ENCODE measurements at places on chromosomes 2 and 18.

DNA sequence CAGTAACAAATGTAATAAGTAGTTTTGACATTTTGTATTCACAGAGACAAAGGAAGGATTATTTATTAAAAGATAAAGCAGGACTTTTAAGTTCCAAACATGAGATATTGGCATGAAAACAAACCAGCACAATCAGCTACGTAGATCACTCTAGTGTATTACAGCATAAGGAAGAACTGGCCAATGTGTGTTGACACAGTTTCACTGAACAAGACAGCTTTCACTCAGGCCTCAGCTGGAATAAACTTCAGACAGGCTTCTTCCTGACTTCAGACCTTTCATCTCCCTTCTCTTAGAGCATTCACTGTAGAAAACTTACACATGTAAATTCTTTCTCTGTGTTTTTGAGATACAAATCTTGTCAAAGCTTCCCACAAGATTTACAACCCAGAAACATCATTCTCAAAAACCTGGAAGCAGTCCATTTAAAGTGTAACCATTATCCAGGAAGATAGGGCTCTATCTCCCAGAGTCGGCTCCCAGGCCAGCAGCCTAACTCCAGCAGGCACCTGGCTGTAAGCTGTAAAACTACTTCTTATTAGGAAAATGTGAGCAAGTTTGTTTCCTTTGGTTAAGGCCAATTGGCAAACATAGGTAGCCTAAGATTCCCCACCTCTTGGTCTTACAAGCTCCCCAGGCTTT, 768.3 kb upstream of the CDH7 start:
- DNase-seq: no peak

DNA sequence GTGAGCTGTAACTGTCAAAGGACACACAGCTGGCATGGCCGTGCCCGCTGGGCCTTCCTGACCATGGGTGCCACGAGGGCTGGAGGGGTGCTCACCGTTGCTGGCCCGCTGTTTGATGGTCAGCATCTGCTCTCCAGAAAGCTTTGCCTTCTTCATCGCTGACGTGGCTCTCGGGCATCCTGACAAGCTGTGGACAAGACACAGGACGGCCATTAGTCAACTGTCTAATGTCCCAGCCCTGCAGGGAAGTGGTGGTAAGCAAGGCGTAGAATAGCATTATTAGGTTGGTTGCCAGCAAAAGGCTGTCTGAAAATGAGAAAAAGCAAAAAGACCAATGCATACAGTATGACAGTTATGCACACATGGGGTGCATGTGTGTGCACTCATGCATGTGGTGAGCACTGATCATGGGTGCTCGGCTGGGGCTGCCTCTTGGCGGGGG, 64.7 kb upstream of the PXDN start:
- no peak for DNase-seq

DNA sequence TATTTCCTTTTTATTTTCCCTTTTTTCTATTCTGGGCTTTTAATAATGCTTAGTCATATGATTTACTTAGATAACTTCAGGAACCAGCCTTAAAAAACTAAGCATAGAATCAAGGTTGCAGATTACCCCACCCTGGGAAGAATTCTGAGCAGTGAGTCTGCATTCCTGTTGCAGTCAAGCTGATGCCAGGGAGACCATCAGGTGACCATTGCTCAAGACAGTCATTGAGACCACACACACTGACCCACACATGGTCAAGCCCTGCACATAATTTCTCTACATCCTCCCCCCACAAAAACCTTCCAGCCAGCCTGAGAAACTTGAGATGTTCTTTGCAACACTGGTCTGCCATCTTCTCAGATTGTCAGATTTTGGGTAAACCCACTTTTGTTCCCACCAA, 83.9 kb downstream of the SH3YL1 start:
- DNase-seq: no peak

- DNase-seq: no peak
These were observed 32.4 kb upstream of the DSC1 start for GRCh38 chr18:31195063-31195462.

- no peak for DNase-seq
These were observed 6.3 kb upstream of the CTAGE1 start for GRCh38 chr18:22423878-22424564.

DNA sequence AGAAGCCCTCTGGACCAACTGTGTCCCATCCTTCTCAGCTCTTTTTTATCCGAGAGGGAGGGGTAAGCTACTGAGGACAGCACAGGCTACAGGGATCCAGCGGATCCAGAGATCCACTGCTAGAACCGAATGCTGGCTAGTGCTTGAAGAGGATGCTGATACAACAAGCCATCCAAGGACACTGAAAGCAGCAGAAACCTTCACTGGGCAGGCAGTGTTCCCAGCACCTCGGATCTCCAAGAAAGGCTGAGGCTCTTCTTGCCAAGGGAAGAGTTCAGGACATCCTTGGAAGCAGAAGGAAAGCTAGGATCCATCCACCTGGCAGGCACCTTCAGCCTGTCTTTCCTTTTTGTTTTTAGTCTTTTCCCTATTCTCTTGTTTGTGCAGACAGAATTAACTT, 13.2 kb upstream of the FHOD3 start:
- DNase-seq: no peak

- DNase-seq: no peak
These were observed 69.5 kb downstream of the HNRNPLL start for GRCh38 chr2:38533180-38533579.

GRCh38 chr2:182077023-182077422, 91.4 kb downstream of the PPP1R1C start:
- DNase-seq: no peak

GRCh38 chr2:3102081-3102921, 275.3 kb downstream of the EIPR1 start:
- no peak for DNase-seq

DNA sequence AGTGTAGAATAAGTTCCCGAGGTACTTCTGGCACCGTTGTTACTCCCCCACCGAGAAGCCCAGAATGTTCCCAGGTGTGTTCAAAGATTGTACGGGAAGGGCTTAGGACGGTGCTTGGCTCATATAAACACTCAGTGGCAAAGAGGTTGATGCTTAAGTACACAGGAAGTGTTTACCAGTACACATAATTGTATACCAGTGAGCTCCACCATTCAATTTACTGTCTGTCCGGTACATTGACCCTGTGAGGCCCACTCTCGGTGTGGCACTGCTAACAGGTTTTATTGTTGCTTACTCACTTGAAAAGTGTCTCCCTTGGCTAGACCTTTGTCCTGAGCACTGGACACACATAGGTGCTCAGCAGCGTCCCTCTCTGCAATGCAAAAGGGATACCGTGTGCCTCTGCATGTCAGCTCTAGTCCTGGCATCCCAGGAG, 191.0 kb downstream of the NEDD4L start:
- DNase-seq: no peak

DNA sequence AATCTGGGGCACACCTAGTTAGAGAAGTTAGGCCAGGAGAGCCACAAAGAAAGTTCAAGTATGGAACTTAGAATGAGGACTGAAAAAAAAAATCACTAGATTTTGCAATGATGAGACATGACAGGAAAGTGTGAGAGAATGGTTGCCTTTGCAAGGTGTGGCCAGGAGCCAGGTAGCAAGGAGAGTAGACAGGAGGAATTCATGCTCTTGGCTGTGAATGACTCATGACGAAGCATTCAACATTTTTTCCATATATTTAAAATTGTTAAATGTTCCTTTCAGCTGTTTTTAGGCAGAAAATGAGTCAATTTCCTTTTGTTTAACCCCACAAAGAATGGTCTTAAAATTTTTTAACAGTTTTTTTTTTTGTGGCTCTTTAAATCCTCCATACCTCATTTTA, 636.9 kb downstream of the PLCL1 start:
- DNase-seq: no peak

GRCh38 chr2:9627310-9627709, 3.5 kb downstream of the YWHAQ start:
- no peak for DNase-seq

DNA sequence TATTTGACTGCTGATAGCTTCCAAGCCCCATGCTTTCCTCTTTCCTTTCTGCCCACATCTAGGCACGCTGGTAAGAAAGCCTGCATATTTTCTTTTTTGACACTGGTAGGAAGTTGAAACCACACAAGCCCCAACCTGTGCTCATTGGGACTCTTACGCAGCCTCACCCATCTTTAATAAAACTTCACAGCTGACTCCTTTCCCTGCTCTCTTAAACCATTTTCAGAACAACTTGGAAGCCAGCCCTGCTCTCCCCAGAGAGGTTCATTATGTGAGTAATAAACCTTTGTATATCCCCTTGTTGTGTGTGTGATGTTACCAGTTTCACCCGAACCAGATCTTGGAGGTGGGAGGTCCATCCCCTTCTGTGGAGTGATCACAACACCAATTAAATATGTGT, 268.4 kb downstream of the GPD2 start:
- no peak for DNase-seq

DNA sequence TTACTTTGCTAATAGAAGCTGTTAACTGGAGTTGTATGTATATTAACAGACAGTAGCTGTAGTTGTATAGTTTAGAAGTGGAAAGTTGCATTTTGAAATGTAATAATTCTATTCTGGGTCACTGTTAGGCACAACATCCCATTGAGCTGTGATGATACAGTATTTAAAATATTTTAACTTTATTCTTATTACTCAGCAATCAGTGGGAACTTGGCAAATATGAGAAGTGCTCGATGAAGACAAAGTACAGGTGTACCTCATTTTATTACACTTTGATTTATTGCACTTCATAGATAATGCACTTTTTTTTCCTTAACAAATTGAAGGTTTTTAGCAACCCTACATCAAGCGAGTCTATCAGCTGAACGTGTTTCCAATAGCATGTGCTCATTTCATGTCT, 8.6 kb downstream of the DNAJC10 start:
- DNase-seq: no peak

DNA sequence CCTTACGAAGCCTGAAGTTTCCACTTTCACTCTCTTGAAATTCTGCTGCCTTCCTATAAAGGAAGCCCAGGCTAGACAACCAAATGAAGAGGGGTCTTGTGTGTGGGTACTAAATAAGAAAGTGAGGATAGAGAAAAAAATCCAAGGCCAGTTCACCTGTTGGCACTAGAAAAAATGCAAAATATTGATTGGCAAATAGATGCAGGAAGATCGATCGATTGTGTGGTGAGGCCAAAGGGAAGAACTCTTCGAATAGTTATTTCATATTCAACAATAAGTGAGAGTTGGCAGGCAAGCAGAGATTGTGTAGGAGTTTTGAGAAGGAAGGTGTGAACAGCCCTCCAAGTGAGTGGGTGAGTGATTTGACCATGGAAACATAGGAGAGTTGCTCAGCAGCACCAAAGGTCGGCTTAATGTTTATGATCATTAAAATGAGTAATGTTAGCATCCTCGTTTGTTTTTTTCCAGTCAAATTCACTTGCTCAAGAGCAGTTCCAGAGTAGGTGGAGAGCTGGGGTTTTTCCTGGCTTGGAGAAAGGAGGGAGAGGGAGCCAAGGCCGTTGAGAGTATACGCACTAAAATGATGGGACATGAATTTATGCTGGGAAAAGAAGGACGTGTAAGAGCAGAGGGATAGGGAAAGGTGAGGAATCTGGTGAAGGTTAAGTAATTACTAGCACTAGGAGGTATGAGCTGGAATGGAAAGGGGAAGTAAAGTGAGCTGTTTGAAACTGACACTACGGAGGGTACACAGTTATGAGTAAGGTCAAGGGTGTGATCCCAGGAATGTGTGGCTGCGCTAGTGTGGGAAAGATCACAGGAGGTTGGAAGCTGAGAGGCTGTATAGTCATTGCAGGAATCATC, 1.1 kb upstream of the NAPG start:
- DNase-seq: no peak

DNA sequence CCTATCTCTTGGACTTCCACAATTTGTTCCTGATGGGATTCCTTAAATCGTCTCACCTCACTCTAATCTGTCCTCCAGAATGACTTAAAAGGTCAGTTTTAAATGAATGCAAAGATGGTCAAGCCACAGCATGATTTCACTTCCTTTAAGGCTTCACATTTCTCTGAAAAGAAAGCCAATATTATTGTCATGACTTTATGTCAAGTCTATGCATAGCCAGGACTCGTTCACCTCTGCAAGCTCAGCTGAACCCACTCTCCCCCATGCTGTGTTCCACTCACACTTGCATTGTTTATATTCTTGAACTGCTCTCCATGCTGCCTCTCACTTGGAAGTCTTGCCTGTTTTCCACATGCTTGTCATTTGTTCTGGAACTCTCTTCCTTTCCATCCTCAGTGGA, 298.4 kb upstream of the MMADHC start:
- no peak for DNase-seq

- no peak for DNase-seq
These were observed 55.3 kb upstream of the HK2 start for GRCh38 chr2:74778381-74779264.

- no peak for DNase-seq
These were observed 183.7 kb upstream of the LHCGR start for GRCh38 chr2:48939232-48939631.

DNA sequence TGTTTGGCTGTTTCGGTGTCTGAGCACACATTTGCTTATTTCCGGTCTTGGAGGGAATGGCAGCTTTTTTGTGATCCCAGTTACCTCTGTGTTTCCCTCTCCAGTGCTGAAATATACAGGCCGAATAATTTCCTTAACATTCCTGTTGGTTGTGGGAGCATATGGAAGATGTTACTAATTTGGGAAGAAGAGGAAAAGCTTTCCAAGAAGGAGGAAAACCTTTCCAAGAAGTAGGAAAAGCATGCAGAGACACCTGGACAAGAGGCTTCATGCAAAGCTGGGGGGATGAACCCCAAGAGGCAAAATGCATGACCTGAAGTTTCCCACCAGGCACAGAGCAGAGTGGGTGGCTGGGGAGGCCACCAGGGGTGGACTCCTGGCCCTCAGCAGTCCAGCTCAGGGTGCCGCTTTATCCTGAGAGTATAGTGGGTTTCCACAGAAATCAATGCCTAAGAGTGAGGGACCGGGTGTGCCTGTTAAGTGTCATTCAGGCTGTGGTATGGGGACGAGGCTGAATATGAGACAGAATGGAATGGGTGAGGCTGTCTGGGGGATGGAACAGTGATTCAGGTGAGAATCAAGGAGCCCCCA, 25.5 kb upstream of the GNAL start:
- DNase-seq: no peak

DNA sequence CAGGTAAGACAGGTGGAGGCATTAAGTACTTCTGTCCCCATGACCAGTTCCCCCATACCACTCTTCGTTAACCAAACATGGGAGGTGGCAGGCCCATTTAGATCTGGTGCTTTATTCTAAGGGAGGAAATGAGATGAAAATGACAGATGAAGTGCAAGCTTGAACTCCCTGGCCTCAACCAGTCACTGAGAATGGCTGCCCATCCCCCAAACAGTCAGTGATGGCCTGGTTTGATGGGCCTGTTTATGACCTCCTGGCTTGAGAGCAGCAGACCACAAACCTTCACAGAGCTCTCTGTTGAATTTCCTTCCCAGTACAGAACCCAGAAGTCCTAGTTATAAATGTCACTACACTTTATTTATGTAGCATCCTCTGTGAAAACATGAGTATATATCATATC, 31.1 kb downstream of the EPAS1 start:
- no peak for DNase-seq

- no peak for DNase-seq
These were observed 520.6 kb downstream of the METTL4 start for GRCh38 chr18:2050702-2051201.

GRCh38 chr2:191679818-191680600, 2.1 kb downstream of the NABP1 start:
- no peak for DNase-seq

GRCh38 chr2:1509271-1510065, 96.2 kb downstream of the TPO start:
- DNase-seq: no peak

GRCh38 chr18:31104444-31104843, 2.2 kb upstream of the DSC2 start:
- no peak for DNase-seq

GRCh38 chr2:166519391-166519962, 25.4 kb upstream of the SCN7A start:
- no peak for DNase-seq

- DNase-seq: no peak
These were observed 95.9 kb downstream of the PRKCE start for GRCh38 chr2:45747363-45747762.

All from stimulated activated CD8-positive, alpha-beta memory T cell treated with anti-CD3 and anti-CD28 coated beads, Interleukin-15, amount 100 ng/mL, for 48 hours (primary cell).